Kidney (tissue), 22 donors: ENCODE measurements at places on chromosomes 4 and X. TPM values are rescaled to one million over a fixed set of nuclear protein-coding genes. Genes with fewer than 3 reads are reported as not detected.
A peak's percentile ranks its signal among the peaks of the same experiment; 100 is the strongest.

DNA sequence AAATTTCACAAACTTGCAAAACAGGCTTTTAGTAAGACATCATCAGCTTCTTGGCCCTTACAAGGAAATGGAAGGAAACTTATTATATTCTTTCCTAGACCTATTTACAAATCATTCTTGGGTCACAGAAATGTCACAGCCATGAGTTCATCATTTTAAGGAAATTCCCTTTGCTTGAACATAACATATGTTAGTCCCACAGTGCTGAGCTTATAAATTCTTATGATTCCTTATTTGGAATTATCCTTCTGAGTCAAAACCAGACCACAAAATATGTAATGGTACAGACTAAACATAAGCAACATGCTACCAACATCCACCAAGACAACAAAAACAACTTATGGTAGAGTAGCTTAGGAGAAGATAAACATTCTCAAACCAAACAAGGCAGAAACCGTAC, 236.9 kb upstream of the CTSO start:
- H3K27me3 ChIP-seq: no peaks in the 10 kb centered on the region
- no peaks in the 10 kb centered on the region for H3K36me3 ChIP-seq
- no peak overlapping the region for H3K27ac ChIP-seq
- no peak overlapping the region for H3K4me3 ChIP-seq
- no peak for DNase-seq

Gene PLXNB3
- 5.6 TPM for total RNA-seq

GRCh38 chrX:23782455-23782854, 518 bp upstream of the SAT1 start:
- peaks cover 20% of the 10 kb centered on the region for H3K36me3 ChIP-seq
- H3K27me3 ChIP-seq: no peaks in the 10 kb centered on the region
- no peaks in the 10 kb centered on the region for H3K4me1 ChIP-seq
- H3K4me3 ChIP-seq: peak overlapping the region; percentile 16
- no peak for DNase-seq

DNA sequence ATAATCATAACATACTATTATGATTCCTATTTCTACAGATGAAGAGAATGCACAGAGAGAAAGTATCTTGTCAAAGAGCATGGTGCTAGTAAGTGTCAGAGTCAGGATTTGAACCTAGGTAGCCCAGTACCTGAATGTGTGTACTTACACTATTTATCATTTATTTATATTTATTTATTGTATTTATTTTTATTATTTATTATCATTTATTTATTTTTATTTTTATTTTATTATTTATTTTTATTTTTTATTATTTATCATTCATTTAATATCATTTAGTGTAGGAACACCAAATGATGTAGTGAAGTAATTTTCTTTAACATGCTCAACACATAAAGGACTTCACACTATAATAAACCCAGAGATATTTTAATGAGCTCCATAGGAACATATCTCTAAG, 209.4 kb upstream of the ZFP42 start:
- DNase-seq: no peak
- no peak overlapping the region for H3K4me3 ChIP-seq
- H3K27me3 ChIP-seq: no peaks in the 10 kb centered on the region
- H3K36me3 ChIP-seq: no peaks in the 10 kb centered on the region
- H3K27ac ChIP-seq: no peak overlapping the region
- H3K4me1 ChIP-seq: no peaks in the 10 kb centered on the region

DNA sequence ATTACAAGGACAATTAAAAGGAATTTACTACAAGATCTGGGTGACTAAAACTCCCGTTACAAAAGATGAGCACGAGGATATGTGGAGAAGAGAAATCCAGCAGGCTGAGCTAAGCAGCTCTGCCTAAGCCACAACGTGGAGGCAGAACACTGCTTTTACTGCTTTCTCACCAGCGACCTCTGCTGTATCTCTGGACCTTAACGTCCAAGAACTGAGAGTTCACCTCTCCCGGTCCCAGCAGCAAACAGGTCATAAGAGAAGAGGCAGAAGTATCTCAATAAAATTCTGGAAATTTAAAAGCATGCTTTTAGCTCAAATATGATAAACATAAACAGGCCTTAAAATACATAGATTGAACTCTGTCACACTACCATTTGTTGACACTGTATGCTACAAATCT, 81.0 kb downstream of the ADGRA3 start:
- H3K27ac ChIP-seq: no peak overlapping the region
- H3K4me1 ChIP-seq: no peaks in the 10 kb centered on the region
- no peaks in the 10 kb centered on the region for H3K27me3 ChIP-seq
- no peak overlapping the region for H3K4me3 ChIP-seq
- DNase-seq: peak; percentile 42
